Motor neuron (in vitro differentiated cells): ENCODE measurements at places on chromosomes 2 and 18.

- ATAC-seq = no peak
These were observed 59.8 kb downstream of the MOGAT1 start for GRCh38 chr2:222731201-222731621.

GRCh38 chr2:91477731-91478672, 2786.5 kb downstream of the RPIA start:
- ATAC-seq = no peak

- no peak for ATAC-seq
These were observed 27.3 kb downstream of the CYB5A start for GRCh38 chr18:74264303-74265020.

- no peak for ATAC-seq
These were observed 74.8 kb upstream of the ST6GAL2 start for GRCh38 chr2:106960683-106961161.

DNA sequence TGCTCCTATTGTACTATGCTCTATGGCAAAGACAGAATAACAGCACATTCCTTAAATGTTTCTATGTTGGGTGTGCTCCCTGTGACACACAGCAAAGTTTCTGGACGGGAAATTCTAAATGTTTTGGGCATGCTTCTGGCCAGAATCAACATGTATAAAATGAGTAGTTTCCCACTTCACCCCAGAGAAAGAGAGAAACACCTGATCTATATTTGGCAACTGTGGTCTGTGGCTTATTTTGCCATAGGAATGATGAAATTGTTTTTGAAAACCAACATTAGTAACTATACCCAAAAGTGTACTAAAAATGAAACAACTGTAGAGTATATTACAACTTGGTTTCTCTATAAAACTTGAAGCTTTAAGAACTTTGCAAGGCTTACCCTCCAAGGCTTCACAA, 89.1 kb downstream of the RAD51AP2 start:
- ATAC-seq = no peak

- no peak for ATAC-seq
These were observed 254.2 kb downstream of the RIT2 start for GRCh38 chr18:42861271-42861670.

GRCh38 chr18:13645093-13645492, 81.3 kb downstream of the FAM210A start:
- ATAC-seq = no peak

DNA sequence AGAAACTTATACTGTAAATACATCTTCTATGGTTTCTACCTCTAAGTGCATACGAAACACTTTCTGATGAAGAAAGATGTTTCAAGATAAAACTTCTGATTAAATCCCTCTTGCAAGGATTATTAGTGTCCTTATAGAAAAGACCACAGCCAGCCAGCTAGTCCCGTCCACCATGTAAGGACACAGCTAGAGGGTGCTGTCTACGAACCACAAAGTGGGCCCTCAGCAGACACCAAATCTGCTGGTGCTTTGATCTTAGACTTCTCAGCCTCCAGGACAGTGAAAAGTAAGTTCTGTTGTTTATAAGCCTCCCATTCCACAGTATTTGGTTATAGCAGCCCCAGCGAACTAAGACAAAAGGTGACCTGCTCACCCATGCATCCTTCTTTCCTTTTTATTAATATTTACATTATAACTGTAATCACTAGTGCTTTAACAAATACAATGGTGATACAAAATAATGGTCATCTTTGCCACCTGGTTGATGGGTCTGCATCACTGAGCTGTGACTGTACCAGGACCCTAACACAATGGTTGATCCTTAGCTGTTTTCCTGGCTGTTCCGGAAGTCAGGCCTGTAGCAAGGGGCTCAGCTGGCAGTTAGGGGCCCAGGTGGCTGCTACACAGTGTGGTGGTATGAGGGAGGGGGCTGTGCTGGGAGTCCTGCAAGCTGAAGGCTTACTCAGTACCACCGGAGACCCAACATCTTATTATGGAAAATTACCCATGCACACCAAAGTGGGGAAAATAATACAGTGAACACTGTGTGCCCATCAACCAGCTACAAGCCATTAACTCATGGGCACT, 108.5 kb upstream of the SMAD7 start:
- no peak for ATAC-seq

DNA sequence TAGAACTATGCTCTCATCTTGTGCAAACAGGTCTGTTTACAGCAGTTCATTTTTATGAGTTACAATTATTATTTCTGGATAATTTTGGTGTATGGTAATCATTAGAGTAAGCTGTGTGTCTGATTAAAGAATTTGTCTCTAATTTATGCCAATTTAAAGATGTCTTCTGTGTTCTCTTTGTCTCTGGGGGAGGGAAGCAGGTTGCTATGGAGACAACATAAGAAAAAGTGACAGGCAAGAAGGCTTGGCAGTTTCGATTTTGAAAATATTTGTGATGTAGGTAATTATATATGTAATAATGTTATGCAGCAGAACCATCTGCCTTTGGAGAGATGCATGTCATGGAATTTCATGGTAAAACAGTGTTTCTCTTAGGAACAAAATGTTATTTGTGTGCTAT, 78.2 kb downstream of the SH3RF3 start:
- ATAC-seq = no peak

DNA sequence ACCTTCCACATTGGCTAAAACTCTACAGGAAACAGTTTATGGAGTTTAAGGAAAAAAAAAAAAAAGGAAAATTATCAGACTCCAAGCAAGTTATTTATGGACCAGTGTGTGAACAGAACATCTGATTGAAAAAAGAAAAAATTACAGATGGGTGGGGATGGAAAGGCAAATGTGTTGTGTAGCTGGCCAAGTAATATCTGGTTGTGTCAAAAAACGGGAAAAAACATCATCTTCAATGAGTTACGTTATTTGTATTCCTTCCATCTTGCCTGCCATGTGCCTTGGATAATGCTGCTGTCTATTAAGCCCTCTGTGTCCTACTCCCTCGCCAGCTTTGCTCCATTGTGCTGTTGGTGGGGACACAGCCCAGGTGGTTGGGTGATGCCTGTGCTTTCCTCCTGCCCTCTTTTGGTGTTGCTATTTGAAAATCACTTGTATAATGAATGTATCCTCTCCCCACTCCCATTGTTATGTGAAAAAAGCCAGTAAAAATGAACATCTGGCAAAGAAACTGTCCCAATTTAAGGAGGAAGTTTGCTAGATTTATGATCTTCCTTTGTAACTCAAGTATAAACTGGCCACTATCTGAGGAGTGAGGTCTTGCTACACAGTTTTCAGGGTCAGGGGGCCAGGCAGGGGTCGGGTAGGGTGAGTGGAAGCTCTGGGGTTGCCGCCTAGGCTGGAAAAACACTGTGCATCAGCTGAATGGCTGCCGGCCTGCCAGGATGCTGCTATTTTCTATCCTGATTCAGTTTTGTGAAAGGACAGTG, 155.9 kb downstream of the FMNL2 start:
- ATAC-seq = peak; percentile 55

DNA sequence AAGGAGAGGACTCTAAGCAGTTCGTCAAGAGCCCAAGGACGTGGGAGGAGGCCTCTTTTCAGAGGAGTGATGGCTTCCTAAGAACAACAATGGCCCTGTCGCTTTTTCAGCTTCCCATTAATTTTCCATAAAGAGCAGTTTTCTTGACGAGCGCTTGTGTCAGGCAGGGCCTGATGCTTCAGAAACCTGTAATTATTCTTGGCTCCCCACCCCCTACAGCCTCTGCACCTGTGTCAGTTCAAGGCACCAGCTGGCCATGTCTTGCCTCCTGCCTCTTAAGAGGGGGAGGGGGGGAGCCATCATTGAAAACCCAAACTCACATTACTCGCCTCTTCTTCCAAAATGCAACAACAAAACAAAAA, 32.3 kb downstream of the KLF7 start:
- peak; percentile 53 for ATAC-seq

DNA sequence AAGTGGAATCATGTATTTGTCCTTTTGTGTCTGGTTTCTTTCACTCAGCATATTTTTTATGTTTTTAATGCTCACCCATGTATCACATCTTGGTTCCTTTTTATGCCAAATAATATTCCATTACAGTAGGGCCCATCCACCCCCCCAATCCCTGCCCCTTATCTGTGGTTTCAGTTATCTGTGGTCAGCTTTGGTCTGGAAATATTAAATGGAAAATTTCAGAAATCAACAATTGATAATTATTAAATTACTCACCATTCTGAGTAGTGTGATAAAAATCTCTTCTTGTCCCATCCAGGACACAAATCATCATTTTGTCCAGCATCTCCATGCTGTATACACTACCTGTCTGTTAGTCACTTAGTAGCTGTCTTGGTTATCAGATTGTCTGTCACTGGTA, 66.7 kb downstream of the BIRC6 start:
- ATAC-seq = no peak

GRCh38 chr2:70793450-70793849, 3.0 kb upstream of the FIGLA start:
- ATAC-seq = no peak

DNA sequence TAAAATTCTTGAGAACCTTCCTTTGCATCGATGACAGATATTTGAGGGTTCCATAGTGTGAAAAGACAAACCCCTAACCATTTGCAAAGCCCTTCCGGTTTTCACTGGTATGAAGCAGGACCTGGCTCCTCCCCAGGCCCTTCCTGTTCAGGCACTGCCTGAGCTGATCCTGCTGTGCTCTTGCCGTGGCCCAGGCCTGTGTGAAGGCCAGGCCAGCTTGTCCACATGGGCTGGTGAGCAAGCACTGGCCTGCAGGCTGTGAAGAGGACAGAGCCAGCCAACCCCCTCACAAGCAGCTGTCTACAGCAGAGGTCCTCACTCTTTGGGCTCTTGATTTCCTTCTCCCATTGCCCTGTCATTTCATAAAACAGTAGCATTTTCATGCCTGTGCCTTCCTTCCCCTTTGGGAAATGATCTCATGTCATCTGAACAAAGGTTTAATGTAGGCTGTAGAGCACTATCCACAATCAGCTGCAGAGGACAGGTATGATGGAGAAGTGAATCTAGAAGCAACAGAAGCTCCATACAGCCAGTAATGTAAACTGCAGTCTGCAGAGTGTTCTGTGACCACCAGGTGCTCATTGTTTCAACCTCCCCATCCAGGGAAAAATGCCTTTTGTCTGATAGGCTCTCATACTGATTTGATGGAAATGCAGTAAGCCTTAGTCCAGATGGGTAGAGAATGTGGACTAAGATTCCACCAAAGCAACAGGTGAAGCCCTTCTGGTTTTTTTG, 19.8 kb downstream of the MPHOSPH10 start:
- peak; percentile 94 for ATAC-seq

DNA sequence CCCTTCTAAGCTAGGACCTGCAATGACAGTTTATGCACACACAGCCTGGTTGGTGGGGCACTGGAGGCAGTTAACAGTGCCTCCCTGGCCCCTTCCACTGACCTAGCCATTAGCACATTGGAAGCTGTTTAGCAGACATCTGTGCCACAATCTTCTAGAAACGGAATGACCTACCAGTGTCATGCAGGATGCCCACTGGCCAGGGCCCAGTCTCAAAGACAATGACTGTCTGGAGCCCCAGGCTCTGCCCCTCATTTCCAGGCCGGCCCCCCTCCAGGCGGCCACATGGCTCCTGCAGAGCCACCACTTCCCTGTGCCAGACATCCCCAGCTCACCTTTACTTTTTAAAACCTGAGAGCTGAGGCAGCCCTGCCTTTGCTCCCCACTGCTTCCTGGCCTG, 123.5 kb upstream of the CAPN13 start:
- ATAC-seq = no peak

DNA sequence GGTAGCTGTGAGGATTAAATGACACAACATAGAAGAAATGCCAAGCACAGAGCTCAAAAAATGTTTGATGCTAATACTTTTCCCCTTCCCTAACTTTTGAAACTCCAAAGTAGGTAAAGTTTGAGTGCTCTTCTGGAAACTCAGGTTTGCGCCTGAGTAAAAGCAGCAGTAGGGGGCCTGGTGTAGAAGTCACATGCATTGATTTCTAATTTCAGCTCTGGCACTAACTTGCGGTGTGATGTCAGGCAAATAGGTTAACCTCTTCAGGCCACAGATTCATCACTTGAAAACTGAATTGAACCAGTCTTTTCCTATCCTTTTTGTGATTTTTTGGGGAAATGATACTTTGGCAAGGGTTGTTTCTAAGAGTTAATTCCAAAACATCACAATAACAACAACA, 27.2 kb downstream of the LHCGR start:
- no peak for ATAC-seq

DNA sequence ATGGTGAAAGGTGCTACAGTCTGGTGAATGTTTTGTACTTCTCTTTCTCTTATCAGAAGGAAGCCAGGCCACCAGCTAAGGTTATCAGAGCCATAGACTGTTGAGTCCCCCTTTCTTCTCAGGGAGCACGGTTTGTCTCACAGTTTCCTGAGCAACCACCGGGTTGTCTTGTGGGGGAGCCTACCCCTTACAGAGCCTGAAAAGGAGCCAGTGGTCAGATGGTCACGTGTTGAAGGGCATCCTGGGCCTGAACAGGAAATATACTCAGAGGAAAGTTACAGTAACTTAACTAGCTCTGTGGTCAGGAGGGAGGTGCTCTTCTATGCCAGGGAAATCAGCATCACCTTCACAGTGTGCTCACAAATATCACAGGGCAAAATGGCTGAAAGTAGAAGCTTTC, 11.6 kb downstream of the CD28 start:
- ATAC-seq = no peak

DNA sequence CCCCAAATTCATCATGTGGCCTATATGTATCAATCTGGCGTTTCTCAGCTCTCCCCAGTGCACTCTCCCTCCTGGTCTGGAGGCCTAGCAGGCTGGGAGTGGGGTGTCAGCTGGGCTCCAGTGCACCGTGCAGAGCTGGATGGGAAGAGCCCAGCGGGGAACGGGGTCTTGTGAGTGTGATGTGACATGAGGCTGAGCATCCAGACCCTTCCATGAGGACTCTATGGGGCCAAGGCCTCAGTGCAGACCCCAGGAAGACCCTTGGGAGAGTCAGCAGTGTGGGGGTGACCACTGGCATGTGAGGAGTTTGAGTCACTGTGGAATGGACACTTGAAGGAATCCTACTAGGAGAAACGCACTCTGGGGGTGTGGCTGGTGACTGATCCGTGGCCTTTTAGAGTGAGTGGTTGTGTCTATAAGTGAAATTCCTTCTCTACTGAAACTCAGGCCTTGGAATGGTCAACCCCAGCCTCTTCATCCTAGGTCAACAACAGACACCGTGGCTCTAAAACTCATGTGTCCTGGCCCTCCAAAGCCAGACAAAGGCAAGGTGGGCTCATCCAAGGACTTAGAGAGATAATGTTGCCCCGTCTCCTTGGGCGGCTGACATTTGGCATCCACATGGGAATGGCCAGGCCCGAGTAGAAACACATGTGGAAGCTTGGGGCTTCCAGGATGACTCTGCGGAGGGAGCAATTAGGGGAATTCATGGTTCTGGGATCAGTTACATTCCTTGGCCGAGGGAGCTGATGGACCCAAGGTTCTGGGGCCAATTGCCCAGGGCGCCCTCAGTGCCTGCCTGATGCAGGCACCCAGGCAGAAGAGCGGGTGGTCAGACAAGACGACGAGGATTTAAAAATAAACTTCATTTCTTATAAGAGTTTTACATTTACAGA, 156.0 kb upstream of the TWIST2 start:
- ATAC-seq = no peak

DNA sequence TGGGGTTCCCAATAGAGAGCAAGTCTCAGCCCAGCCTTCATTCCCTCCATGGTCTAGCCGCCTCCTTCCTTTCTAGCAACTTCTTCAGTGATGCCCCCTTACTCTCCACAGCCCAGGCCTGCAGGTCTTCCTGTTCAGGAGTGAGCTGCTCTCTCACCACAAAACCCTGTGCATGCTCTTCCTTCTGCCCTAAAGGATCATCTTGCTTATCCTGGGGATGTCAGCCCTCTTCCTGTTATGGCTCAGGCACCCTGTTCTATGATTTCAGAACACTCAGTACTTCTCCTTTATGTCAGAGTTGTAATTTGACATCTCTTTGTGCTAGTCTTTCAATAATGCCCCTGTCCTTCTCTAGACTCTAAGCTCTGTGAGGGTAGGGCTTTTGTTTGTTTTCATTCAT, 19.4 kb downstream of the TMEM178A start:
- ATAC-seq = no peak

GRCh38 chr2:152097290-152097800, 1.5 kb downstream of the CACNB4 start:
- peak; percentile 12 for ATAC-seq
